Activated CD8-positive, alpha-beta memory T cell treated with anti-CD3 and anti-CD28 coated beads for 1 hour (primary cell): ENCODE measurements at places on chromosomes 13 and 19.

GRCh38 chr19:751501-752341 lies 809 bp downstream of the MISP start:
- DNase-seq: no peak

DNA sequence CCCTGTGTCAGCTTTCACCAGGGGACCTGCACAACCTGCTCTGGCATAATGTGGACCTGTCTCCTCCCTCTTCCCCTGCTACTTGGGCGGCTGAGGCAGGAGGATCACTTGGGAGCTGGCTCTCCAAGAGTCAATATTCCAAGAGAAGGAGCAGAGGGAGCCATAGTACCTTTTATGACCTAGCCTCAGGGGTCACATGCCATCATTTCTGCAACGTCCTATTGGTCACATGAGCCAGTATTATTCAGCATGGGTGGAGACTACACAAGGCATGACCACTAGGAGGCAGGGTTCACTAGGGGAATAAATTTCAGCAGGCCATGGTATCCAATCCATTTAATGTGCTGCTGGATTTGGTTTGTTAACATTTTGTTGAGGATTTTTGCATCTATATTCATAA lies 12.0 kb upstream of the SHFL start:
- DNase-seq: no peak

- DNase-seq: no peak
Observed at GRCh38 chr13:107665926-107666458, 549.3 kb downstream of the LIG4 start.

DNA sequence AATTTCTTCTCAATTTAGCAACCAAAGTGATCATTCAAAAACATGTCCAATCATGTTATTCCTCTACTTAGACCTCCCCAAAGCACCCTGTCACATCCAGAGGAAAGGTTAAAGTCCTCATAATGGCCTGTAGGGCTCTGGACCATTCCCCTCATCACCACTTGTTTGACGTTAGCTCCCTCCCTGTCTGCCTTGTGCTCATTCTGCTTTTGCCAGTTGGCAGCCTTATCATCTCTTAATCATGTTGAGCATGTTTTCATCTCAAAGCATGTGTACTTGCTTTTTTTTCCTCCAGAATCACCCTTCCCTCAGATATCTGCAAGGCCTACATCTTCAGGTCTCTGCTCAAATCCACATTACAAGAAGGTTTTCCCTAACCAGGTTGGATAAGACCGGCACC lies 25.9 kb downstream of the UBAC2 start:
- DNase-seq: no peak

DNA sequence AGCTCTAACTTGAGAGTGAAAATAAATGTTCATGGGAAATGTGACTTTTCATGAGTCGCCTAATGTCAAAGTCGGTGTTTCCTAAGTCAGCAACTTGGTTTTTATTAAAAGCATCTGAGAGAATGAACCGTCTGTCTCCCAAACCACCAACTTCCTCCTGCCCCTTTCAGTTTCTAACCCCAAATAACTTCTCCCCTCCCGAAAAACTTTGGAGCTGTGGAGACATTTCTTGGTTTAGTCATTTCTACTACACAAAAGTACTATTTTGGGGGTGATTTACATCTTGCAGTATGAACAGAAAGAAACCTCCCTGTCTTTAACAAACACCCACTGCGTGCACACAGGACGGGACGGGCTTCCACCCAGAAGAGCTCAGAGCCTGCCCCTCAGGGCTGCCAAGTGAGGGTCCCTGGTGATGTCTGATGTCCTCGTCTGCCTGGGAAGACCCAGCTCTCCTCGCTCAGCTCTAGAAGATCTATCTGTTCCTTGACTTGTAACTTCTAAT lies 65.0 kb downstream of the RASA3 start:
- DNase-seq: no peak

DNA sequence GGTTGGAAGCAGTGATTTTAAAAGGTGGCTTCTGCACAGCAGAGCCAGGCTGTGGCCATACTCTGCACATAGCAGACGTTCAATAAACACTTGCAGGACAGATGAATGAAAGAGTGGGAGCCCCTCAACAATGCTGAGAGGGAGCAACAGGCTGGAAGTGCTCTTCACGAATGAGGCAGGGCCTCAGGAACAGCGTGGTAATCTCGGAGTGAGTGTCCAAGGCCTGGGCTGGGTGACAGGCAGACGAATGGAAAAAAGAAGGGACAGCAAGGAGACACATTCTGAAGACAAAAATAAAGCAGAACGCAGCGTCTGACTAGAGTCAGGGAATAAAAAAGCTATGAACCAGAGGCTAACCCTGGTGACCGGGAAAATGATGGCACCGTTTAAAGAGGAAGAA lies 11.1 kb downstream of the GJA3 start:
- DNase-seq: no peak

- DNase-seq: no peak
Observed at GRCh38 chr19:50820549-50821247, 2.9 kb downstream of the KLK1 start.

GRCh38 chr13:112244061-112244460 lies 132.1 kb upstream of the SPACA7 start:
- DNase-seq: no peak

- no peak for DNase-seq
Observed at GRCh38 chr19:35392742-35393715, 22.2 kb downstream of the GPR42 start.

- DNase-seq: no peak
Observed at GRCh38 chr13:66586489-66586888, 643.6 kb downstream of the PCDH9 start.

GRCh38 chr19:6014551-6015135 lies 36.7 kb upstream of the RANBP3 start:
- no peak for DNase-seq

DNA sequence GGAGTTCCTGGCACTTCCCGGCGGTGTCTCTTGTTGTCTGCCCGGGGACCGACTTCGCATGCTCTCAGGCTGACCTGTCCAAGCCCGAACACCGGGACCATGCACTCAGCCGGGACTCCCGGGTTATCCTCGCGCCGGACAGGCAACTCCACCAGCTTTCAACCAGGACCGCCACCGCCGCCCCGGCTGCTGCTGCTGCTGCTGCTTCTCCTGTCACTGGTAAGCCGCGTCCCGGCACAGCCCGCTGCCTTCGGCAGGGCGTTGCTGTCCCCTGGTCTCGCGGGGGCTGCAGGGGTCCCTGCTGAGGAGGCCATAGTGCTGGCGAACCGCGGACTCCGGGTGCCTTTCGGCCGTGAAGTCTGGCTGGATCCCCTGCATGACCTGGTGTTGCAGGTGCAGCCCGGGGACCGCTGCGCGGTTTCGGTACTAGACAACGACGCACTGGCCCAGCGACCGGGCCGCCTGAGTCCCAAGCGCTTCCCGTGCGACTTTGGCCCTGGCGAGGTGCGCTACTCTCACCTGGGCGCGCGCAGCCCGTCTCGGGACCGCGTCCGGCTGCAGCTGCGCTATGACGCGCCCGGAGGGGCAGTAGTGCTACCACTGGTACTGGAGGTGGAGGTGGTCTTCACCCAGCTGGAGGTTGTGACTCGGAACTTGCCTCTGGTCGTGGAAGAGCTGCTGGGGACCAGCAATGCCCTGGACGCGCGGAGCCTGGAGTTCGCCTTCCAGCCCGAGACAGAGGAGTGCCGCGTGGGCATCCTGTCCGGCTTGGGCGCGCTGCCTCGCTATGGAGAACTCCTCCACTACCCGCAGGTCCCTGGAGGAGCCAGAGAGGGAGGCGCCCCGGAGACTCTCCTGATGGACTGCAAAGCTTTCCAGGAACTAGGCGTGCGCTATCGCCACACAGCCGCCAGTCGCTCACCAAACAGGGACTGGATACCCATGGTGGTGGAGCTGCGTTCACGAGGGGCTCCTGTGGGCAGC lies 661 bp downstream of the FREM2 start:
- no peak for DNase-seq

- DNase-seq: no peak
Observed at GRCh38 chr13:69496981-69497380, 610.6 kb upstream of the ATXN8OS start.

DNA sequence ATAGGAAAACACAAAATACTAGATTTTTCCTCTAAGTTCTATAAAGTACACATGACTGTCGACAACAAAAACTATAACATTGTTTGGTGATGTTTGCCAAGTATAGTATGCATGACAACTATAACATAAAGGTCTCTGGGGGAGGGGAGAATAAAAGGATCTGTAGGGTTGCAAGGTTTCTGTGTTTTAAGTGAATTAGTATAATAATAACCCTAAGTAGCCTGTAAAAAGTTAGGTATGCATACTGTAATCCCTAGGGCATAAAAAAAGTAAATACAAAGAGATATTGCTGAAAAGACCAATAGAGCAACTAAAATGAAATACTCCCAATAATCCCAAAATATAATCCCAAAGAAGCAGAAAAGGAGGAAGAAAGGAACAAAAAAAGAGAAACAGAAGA lies 14.6 kb downstream of the MYCBP2 start:
- DNase-seq: no peak

DNA sequence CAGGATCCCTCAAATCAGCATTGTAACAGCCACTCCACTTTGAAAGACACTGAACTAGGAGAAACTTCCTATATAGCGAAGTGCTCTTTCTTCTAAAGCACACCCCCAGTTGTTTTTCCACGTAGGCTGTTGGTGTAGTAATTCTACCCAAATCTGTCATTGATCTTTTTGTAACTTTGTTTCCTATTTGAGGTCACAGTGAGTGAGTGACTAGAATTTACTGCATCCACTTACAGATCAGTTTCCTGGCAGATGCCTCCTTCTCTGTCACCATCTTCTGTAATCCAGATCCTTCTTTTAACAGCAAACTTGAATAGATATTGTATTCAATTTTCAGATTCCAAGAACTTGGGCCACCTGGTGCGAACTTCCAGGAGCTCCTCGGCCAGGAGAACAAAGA lies 15.3 kb downstream of the ZAR1L start:
- no peak for DNase-seq

GRCh38 chr13:30816736-30817135 lies 81.4 kb downstream of the ALOX5AP start:
- DNase-seq: no peak
